AG09319 (cell line): ENCODE measurements at places on chromosomes 3 and 15.

DNA sequence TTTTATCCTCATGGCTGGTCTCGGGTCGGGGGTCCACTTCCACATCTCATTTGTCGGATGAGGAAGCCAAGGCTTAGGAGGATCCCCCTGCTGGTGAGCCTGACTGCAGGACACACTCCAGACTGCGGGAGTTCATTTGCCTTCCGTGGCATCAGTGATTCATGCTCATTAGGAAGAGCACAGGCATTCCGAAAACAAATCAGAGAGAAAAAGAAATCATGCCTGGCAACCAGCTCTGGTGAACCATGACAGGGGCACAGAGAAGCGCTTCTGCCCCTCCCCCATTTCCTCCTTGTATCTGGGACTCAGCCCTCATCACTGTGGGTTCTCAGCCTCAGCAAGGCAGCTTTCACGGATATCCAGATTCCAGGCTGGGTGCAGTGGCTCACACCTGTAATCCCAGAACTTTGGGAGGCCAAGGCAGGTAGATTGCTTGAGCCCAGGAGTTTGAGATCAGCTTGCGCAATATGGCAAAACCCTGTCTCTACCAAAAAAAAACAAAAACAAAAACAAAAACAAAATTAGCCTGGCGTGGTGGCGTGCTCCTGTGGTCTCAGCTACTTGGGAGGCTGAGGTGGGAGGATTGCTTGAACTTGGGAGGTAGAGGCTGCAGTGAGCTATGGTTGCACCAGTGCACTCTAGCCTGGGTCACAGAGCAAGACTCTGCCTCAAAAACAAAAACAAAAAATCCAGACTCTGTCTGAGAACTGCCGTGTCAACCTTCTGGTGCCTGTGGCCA, 28.4 kb downstream of the IRAK2 start:
- DNase-seq = peak; percentile 91

- no peak for DNase-seq
Observed at GRCh38 chr3:135896613-135897012, 68.9 kb upstream of the PPP2R3A start.

DNA sequence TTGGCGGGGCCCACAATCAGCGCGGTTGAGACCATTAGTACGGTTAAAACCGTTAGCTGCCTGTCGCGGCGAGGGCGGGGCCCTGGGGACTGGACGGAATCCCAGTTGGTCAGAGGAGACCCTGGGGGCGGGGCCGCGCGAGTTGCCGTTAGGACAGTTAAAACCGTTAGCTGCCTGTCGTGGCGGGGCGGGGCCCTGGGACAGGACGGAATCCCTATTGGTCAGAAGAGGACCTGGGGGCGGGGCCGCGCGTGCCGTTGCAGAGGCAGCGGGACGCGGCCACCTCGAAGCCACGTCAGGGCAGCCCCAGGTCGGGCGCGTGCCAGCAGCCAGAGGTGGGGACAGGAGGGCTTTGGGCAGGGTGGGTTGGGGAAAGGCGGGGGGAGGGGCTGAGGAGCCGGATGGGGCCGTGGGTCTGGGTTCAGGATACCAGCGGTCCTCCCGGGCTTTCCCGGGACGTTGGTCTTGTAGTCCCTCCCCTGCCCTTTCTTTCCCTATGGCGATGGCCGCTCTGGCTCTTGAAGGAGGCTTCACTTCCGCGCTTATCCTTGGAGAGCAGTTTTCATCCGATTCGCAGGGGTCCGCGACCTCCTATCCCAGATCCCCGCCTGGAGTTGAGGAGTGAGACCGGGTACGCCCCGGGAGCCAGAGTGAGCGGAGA, 28.0 kb downstream of the KLHDC8B start:
- DNase-seq = peak; percentile 75

- peak; percentile 49 for DNase-seq
Observed at GRCh38 chr15:52728899-52729298, 49.7 kb upstream of the ATOSA start.

- DNase-seq = no peak
Observed at GRCh38 chr3:52231502-52232278, 6.2 kb upstream of the TLR9 start.

DNA sequence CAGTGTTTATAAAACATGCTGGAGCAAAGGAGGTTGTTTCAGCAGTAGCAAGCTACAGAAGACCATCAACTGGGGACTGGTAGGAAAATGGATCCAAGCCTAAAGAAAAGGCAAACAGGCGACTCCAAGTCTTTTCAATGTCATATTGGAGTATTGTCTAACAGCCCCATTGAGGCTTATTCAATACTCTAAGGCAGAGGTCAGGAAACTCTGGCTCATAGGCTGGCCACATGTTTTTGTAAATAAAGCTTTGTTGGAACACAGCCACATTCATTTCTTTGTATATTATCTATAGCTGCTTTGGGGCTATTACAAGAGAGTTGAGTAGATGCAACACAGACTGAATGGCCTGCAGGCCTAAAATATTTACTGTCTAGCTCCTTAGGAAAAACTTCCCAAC, 77.5 kb downstream of the RPL22L1 start:
- no peak for DNase-seq

DNA sequence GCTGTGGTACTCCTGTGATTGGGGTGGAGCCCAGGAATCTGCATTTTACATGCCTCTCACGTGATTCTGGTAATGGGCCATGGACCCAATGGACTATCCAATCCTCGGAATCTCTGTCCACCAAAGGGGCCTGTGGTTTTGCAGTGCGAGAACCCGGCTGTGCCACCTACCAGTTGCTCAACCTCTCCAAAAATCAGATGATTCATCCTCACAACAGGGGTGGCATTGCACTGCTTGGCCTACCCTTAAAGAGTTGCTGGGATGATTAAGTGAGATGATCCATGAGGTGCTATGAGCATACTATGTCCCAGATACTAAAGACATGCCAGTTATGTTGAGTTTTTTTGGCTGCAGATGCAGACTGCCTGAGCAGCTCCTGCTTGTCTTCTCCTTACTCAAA, 5.1 kb downstream of the ANP32A start:
- DNase-seq = no peak

- no peak for DNase-seq
Observed at GRCh38 chr3:71510510-71510909, 73.0 kb downstream of the FOXP1 start.

GRCh38 chr3:158711886-158712285, 20.4 kb downstream of the RARRES1 start:
- DNase-seq = peak; percentile 73

DNA sequence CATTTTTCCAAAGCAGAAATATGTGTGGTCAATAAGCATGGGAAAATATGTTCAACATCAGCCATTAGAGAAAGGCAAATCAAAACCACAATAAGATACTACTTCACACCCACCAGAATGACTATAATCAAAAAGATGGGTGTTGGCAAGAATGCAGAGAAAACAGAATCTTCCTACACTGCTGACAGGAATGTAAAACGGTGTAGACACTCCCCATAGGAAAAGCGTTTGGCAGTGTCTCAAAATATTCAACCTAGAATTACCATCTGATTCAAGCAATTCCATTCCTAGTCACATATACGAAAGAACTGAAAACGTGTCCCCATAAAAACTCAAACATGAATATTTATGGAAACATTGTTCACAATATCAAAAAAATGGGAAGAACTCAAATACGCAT, 123.3 kb downstream of the ADAMTS17 start:
- no peak for DNase-seq

GRCh38 chr3:99620976-99621375, 17.4 kb upstream of the COL8A1 start:
- peak; percentile 42 for DNase-seq

- DNase-seq = no peak
Observed at GRCh38 chr3:38133557-38134405, 3.1 kb downstream of the ACAA1 start.

DNA sequence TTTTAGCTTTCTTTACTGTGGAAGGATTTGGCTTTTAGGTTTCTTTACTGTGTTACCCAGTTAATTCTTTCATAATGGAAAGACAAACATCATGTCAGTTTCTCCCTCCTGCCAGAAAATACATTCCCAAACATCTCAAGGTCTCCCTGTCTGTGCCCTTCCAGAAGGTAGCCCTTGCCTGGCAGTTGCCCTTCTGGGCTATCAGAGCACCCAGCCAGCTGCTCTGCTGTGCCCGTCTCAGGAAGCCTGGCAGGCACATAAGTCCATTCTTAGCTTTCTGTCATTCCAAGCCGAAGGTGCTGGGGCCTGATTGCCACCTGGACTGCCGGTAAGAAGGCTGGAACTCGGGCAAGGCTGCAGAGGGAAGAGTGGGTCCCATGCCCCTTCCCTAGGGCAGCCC, 203.4 kb downstream of the SLCO3A1 start:
- DNase-seq = no peak

DNA sequence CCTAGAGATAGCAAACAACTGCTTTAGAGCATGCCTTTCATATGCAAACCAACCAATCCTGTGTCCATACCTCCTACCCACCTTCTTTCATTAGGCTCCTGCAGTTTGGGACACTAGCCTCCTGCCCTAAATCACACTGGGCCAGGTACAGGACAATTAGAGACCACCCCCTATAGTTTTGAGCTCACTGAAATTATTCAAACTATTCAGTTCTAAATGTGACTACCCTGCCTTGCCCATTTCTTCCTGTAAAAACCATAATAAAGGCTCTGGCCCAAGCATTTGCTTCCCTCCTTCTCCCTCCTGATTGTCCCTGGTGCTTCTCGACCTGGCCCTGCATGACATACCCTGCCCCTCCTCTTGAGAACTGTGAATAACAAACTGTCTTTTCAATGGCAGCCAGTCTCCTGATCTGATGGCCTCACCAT, 31.4 kb upstream of the LRIG1 start:
- DNase-seq = no peak
